Stimulated activated CD8-positive, alpha-beta memory T cell treated with anti-CD3 and anti-CD28 coated beads, Interleukin-4, amount 100 ng/mL, for 1 hour (primary cell): ENCODE measurements at places on chromosomes 5 and 9.

- no peak for DNase-seq
These were observed 4.2 kb upstream of the HAVCR2 start for GRCh38 chr5:157113002-157113401.

GRCh38 chr5:96675882-96676281, 13.7 kb downstream of the CAST start:
- DNase-seq, result no peak

DNA sequence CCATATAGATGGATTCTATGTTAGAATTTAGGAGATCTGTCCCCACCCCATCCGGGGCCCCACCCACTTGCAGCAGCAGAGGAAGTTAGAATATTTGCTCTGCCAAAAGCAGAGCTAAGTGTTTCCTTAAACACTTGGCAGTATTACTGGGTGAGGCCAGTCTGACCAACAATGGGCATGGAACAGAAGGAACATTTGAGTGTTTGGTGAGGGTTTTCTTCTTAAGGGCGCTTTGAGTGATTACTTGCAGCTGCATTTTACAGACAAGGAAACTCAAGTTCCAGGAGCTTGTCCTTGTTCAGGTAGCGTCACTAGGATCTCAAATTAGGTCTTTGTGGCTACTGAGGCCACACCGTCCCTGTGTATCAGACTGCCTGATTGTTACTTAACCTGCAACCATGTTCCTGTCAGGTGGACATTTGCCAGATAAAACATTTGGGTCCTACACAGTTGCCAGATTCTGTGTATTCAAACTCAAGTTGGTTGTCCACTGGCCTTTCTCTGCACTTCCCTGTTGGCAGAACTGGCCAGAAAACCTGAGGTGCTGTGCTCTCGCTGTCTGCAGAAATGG, 59.3 kb downstream of the SLC46A2 start:
- DNase-seq, result no peak

DNA sequence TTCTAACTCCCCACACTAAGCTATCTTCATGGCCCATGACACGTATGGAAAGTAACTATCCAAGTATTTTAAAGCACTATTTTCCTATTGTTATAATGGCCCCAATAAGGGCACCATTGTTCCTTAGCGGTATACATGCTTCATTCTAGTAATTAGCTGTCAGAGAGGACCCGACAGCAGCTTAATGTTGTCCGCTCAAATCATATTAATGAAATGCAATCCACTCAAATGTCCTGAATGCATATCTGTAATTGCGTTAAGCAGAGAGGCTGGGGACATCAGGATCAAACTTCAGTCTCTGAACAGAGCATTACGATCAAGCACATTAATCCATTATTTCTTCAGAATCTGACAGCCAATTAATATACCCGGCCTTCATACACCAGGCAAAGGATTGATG, 139.7 kb downstream of the CRB2 start:
- DNase-seq, result no peak

GRCh38 chr5:120703918-120704587, 240.0 kb downstream of the PRR16 start:
- no peak for DNase-seq

- no peak for DNase-seq
These were observed 176.9 kb downstream of the DENND1A start for GRCh38 chr9:123753016-123753415.

- no peak for DNase-seq
These were observed 5.2 kb downstream of the SLC31A2 start for GRCh38 chr9:113155911-113156588.

DNA sequence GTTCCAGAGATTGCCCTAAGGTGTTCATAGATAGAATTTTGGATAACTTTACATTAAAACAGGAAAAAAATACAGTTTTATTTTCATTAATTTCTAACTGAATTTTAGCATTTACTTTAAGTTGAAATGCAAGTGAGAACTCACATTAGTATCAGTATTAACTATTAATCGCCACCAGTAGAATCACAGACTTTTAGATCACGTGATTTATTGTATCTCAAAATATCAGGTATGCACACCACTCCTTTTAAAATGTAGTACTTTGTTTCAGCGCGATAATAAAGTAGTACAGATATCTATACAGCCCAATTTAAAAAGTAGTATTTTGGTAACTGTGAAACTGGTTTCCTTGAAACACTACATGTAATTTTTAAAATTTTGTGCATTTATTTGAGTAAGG, 978.7 kb downstream of the DNAH5 start:
- no peak for DNase-seq

DNA sequence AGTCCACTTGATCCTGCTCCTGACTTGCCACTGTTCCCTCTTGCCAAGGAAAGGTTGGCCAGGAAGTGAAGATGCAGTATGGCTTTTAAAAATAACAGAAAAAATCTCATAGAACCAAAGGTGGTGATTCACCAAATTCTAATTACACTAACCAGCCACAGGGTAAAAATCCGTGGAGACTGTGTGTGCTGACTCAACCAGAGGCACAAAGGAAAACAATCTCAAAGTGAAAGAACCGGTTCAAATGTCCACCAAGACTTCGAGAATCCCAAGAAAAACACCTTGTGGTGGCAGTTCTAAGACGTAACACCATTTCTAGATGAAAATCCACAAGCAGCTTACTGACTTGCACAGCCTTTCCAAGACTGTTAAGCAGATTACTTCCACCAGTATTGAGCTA, 279.1 kb downstream of the TLE1 start:
- DNase-seq, result no peak

GRCh38 chr5:68215208-68215897, at the start of gene PIK3R1:
TSS of gene PIK3R1 (plus strand) at chr5:68215756. CDS start at chr5:68226676, 10,920 bp downstream.
- peak; percentile 88 for DNase-seq

GRCh38 chr9:90546200-90546599, 96.4 kb downstream of the DIRAS2 start:
- no peak for DNase-seq
